Activated T-cell treated with anti-CD3 and anti-CD28 coated beads for 4 hours (primary cell): ENCODE measurements at places on chromosomes 7 and 10.

DNA sequence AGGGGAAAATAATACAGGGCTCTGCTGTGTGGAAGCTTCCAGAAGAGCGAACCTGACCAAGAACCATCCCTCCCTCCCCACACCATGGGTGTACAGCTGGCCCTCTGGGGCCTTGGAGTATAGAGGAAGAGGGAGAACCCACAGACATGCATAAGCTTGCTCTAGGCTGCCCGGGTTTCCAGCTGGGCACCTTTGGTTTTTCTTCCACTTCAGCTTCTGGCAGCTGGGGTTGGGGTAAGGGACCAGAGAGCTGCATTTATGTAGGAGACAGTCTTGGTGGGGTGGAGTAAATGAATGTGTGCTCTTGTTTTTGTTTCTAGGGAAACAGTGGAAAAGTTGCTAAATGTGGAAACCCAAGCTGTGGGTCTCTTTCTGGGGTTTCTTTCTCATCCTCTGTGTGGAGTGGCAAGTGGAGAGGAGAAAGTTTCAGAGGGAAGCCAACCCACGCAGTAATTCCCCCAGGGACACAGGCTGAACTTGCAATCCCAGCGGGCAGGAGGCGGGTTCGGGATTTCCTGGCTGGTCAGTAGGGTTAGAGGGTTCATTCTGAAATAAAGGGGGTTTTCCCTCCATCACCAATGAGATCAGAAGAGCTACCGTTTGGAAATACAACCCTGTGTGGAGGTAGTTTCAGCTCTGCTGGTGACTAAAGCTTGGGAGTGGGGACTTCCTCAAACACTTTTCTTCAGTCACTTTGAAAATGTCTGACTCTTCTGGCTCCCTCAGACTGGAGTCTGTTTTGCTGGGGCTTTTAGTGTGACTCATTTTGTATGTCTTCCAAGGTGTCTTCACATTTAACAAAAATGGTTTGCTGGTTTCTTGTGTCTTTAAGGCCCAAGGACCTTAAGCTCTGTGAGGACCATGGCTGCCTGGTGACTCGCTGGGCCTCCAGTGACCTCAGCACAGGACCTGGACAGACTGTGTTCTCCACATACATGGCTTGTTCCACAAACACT, 22.2 kb upstream of the SRGN start:
- no peak for DNase-seq

- peak; percentile 69 for DNase-seq
These were observed 14.8 kb downstream of the ADAM8 start for GRCh38 chr10:133261726-133262325.

DNA sequence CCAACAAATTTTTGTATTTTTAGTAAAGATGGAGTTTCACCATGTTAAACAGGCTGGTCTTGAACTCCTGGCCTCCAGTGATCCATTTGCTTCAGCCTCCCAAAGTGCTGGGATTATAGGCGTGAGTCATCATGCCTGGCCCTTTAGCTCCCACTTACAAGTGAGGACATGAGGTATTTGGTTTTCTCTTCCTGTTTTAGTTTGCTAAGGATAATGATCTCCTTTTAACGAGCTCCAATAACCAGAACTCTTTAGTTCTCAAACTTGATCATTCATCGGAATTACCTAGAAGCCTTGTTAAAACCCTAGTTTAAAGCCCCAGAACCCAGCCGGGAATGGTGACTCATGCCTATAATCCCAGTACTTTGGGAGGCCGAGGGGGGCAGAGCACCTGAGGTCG, 481.4 kb downstream of the TYW1 start:
- DNase-seq, result no peak

DNA sequence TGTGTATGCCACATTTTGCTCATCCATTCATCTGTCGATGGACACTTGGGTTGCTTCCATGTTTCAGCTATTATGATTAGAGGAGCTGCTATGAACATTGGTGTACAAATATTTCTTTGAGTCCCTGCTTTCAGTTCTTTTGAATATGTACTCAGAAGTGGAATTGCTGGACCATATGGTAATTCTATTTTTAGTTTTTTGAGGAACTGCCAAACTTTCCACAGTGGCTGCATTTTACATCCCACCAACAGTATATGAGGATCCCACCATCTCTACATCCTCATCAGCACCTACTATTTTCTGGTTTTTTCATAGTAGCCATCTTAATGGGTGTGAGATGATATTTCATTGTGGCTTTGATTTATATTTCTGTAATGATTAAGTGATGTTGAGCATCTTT, 44.7 kb upstream of the ZMIZ2 start:
- no peak for DNase-seq
